Fibroblast of skin of right biceps (primary cell): ENCODE measurements at places on chromosomes 13 and 19.

- DNase-seq, result no peak
Measured at GRCh38 chr13:111302045-111302726, 18.3 kb upstream of the TEX29 start.

DNA sequence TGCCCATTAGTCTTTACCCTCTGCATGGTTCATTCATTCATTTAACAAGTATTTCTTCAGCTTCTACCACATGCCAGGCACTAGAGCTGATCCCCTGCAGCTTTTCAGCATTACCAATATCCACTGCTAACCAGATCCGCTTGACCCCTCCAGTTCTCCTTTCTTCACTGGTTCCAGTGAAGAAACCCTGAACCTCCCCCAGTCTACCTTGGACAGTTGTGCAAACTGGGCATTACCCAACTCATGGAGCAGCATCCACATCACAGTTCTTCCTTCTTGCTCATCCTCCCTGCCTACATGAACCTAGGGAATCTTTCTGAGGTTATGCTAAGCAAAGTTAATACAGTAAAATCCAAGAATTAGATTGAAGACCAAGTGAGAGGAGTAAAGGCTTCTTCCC lies 78.7 kb upstream of the SERP2 start:
- no peak for DNase-seq

DNA sequence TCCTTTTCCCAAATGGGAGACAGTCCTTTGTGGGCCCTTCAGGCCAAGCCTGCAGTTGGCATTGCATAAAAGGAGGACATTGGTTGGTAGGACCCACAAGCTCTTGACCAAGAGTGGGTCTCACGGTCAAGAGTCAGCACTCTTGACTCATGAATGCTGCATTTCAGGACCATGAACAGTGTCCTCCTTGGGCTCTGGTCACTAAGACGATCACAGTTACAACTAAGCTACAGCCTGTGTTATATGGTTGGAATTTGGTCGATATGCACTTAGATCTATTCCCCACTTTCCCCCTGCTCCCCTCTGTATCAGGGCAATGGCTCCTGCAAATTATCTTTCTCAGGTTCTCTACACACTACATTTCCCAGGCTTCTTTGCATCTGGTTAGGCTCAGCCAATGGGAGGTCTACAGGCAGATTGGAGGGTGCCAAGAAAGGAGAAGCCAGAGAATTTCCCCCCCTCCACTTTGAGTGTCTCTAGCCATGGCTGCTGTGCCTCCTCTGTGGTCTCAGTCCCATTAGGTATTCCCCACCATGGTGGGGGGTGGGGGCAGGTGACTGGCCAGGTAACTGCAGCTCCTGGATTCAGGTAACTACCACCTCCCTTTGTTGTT lies 3.1 kb upstream of the OLFM2 start:
- no peak for DNase-seq

- no peak for DNase-seq
Measured at GRCh38 chr19:14795078-14795721, 16.8 kb upstream of the ADGRE2 start.

GRCh38 chr13:23921451-23921888 lies 24.2 kb upstream of the C1QTNF9B start:
- peak; percentile 71 for DNase-seq

- peak; percentile 38 for DNase-seq
Measured at GRCh38 chr19:34452723-34453122, 24.5 kb downstream of the UBA2 start.

GRCh38 chr13:76656500-76656899 lies 229.7 kb downstream of the KCTD12 start:
- DNase-seq, result no peak

GRCh38 chr19:10508036-10508435 lies 4.9 kb upstream of the KEAP1 start:
- DNase-seq, result no peak

DNA sequence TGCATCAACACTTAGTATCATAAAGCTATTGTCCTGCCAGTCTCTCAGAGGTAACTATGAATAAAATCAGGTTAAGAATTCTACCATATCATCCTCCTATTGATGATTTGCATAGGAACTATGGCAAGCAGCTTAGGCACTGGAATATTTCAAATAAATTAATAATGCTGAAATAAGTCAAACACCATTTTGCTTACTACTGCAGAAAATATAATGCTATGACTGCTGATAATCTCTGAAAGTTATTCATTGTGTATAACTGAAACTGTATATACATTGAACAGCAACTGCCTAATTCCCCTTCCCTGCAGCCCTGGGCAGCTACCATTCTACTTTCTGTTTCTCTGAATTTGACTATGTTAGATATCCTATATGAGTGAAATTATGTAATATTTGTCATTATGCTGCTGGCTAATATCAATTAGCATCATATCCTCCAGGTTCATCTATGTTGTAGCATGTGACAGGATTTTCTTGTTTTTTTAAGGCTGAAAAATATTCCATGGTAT lies 318.8 kb upstream of the SGCG start:
- DNase-seq, result no peak

GRCh38 chr19:35560677-35561076 lies 2.8 kb downstream of the ATP4A start:
- DNase-seq, result no peak

DNA sequence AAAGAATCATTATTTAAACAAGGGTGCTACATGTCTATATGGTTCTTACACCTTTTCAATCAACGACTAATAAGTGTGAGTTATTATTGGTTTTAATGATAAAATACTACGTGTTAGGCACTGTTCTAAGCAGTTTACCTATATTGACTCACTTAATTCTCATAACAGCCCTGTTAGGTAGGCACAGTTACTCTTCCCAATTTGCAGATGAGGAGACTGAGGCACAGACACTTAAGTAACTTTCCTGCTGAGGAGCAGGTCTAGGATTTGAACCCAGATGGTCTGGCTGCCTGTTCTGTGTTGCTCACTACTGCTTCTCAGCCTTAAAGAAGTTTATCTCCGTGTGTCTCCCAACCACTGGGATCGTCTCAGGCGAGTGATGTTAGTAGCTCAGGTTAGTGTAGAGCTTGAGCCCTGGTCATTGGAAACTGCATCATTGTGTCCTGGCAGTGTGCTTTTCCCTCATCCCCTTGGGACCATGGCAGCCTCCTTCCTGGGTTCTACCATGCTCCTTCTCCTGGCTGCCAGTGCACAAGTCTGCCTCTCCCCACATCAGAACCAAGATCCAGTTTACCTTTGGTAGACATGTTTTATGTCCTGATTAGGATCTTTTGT lies 10.9 kb downstream of the UBAC2 start:
- no peak for DNase-seq

GRCh38 chr13:66003558-66003957 lies 1226.6 kb downstream of the PCDH9 start:
- DNase-seq, result no peak

GRCh38 chr13:34779171-34779570 lies 162.9 kb upstream of the NBEA start:
- no peak for DNase-seq

DNA sequence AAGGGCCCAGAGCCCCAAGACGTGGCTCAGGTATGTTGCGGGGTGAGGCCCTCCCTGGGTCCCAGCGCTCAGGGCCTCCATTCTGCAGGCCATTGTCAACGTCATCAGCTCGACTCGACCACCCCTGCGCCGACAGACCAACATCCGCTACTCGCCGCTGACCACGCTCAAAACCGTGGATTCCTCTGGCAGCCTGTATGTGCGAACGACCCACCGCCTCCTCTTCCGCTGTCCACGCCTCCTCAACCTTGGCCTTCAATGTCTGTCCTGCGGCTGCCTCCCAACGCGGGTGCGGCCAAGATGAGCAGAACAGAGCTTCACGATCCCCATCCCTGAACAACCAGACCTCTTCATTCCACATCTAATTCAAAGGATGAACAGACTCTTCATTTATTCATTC lies 8.2 kb downstream of the RDH8 start:
- DNase-seq, result no peak

- DNase-seq, result no peak
Measured at GRCh38 chr13:45132369-45133064, 12.2 kb downstream of the GTF2F2 start.

DNA sequence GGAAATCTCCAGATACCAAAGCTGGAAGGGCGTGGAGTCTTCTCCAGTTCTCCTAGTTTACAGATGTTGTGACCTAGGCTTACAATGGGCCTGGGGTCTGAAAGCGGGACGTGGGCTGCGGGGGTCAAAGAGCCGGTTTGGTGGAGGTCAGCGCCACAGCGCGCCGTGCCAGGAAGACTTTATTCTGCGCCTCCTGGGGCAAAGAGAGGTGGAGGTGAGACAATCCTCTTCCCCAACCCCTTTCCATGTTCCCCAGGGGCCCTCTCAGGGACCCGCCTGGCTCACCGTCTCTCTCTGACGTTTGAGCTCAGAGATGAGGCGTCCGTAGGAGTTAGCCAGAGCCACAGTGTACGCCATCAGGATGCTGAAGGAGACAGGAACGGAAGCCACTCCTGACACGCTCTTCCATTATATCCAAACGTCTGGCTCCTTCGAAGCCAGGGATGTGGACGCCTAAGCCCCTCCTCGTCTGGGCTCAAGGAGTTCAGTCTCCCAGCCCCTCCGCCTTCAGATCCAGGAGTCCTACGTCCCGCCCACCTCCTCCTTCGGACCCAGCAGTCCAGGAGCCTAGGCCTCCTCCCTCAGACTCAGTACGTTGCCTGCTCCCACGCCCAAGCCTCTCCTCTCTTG lies 776 bp upstream of the LENG1 start:
- DNase-seq, result peak; percentile 38

DNA sequence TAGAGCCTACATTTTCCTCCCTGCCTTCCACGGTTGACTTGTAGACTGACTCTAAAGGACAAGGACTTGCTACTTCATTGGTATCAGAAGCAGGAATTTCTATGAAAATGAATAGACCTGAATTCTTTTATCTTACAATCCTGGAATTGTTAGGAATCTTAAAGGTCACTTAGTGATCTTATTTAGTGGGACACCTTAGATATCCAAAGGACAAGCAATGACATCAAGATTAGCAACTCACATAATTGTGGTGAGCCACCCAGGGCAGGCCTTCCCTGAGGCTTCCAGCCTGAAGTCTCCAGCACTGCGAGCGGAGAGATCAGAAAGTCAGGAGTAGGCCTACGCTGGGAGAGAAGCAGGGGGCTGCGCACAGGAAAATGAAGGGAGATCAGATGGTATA lies 37.8 kb downstream of the KLF5 start:
- DNase-seq, result no peak

DNA sequence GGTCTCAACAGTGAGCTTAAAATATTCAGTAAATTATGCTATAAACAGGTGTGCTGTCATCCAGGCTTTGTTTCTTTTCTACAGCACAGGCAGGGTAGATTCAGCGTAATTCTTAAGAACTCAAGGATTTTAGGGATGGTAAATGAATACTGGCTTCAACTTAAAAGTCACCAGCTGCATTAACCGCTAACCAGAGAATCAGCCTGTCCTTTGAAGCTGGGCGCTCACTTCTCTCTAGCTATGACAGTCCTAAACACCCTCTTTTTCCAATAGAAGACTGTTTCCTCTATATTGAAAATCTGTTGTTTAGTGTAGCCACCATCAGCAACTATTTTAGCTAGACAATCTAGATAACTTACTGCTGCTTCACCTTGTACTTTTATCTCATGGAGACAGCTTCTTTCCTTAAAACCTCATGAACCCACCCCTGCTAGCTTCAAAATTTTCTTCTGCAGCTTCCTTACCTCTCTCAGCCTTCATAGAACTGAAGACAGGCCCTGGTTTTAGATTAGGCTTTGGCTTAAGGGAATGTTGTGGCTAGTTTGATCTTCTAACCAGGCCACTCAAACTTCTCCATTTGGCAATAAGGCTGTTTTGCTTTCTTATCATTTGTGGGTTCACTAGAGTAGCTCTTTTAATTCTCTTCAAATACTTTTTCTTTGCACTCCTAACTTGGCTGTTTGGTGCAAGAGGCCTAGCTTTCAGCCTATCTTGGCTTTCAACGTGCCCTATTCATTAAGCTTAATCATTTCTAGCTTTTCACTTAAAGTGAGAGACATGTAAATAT lies 89.5 kb downstream of the USP12 start:
- no peak for DNase-seq

GRCh38 chr13:26335158-26335557 lies 81.2 kb downstream of the CDK8 start:
- DNase-seq, result no peak

GRCh38 chr19:15871570-15871969 lies 26.3 kb downstream of the CYP4F2 start:
- no peak for DNase-seq

GRCh38 chr13:74645586-74645985 lies 511.4 kb upstream of the KLF12 start:
- no peak for DNase-seq

DNA sequence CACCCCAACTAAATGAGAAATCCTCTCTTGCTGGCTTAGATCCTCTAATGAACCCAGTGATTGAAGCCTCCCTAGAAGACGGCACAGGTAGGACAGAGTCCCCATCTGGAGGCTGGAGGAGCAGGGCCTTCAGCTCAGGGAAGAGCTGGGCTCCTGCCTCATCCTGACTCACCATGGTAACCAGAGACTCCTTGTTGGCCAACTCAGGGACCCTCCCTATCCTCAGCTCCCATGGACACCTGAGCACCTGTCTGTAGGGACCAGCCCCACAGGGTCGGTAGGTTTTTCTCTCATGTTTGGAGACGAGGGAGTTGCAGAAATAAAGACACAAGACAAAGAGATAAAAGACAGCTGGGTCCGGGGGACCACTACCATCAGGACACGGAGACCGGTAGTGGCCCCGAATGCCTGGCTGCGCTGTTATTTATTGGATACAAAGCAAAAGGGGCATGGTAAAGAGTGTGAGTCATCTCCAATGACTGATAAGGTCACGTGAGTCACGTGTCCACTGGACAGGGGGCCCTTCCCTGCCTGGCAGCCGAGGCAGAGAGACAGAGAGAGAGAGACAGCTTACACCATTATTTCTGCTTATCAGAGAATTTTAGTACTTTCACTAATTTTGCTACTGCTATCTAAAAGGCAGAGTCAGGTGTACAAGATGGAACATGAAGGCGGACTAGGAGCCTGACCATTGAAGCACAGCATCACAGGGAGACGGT lies 26.6 kb downstream of the SIGLEC7 start:
- no peak for DNase-seq

DNA sequence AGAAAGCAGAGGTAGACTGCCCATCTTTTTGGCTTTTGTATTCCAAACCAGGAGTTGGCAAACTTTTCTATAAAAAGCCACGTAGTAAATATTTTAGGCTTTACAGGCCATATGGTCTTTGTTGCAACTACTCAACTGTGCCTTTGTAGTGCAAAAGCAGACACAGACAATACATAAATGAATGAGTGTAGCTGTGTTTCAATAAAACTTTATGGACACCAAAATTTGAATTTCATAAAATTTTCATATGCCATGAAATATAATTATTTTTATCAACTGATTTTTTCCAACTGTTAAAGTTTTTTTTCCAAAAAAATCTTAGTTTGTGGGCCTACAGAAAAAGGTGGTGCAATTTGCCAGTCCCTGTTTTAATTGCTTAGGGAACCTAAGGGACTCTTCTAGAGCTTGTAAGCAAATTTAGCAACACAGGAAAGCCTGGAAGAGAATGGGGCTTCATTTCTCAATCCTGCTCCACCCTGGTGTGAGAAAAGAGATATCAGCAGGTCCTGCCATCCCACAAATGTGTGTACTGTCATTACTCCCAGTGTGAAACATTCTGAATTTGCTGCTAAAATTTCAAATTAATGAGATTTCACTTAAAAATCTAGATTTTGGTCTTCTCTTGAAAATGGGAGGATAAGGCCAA lies 194.2 kb downstream of the RGCC start:
- no peak for DNase-seq

- no peak for DNase-seq
Measured at GRCh38 chr13:27276188-27276587, 5.6 kb downstream of the RASL11A start.

- peak; percentile 30 for DNase-seq
Measured at GRCh38 chr19:33292595-33293254, 9.6 kb downstream of the CEBPA start.
